ENCODE measurements at places on chromosomes 4 and X.

DNA sequence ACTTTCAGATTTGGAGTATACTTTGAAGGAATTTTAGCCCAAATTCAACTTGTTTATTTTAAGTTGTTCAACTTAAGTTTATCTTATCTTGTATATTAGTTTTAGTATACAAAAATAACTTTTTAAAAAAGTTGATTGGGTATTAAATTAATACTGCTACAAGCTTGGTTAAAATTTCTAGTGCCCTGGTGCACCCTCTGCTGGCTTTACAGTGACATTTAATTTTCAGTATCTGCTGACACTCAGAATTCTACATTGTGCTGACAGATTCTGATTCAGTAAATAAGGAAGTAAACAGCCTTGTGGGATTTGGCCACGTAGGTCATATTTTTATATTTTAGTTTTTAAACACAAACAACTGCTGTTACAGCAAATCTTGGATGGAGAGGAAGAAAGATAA is 2.9 kb downstream of the EDA start:
- DNase-seq: no peak

DNA sequence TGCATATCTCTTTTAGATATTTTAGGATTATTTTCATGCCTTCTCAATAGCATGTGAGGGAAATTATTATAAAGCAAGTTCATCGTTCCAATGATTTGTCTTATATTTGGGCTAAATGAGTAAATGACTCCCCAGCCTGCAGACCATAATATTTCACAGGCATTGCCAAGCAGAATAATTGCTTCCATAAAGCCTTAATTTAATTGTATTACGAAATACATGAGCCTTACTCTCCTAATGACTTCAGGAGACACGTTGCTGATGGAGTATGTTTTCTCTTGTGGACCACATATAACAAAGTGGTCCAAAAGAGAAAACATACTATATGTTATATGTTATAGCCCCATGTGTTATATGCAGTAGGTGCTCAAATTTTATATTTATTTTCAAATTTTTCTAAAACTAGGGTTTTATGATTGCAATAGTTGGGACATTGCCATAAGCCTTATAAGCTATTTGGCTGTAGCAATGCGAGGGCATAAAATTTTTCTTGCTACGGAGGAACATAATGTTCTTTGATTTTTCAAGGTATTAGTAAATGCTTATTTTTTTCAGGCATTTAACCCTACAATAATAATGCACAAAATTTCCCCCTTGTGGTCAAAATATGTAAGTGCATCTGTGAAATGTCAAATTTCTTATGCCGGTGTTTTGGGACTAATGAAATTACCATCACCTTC is 26.2 kb upstream of the TMPRSS11D start:
- DNase-seq: no peak

DNA sequence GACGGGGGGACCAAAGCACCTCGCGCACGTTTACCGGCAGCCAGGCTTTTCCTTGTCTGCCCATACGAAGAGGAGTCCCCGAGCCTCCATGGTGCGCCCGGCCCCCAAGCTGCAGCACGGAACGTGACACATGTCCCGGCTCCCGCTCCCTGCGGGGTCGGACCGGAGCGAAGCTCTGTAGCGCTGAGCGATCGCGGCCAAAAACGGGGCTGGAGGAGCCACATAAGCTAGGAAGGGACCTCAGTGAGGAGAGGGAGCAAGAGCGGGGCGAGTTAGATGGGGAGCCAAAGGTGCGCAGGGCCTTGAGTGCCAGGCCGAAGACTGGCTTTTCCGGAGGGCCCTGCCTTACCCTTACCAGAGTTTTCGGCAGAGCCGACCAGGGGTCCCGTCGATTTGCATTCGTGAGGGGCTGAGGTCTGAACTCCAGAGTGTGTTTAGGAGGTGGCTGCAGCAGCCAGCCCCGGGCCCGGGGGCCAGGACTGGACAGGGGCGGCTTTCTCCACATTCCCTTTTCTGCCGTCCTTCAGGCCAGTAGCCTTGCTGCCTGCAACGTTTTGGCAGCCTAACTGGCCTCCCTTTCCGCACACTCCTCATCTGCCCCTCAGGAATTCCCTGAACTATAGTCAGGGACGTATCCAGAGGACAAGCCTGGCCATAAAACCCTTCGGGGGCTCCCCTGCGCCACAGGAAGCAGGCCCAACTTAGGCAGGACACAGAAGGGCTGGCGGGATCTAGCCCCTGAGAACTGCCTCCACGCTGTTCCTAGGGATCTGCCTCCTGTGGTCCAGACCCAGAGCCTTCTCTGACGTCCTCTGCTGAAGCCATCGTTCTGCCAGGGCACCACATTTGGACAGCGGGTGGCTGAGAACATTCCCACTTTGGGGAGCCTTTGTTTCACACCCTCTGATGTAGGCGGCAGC is 689 bp downstream of the SSR4 start:
- no peak for DNase-seq

DNA sequence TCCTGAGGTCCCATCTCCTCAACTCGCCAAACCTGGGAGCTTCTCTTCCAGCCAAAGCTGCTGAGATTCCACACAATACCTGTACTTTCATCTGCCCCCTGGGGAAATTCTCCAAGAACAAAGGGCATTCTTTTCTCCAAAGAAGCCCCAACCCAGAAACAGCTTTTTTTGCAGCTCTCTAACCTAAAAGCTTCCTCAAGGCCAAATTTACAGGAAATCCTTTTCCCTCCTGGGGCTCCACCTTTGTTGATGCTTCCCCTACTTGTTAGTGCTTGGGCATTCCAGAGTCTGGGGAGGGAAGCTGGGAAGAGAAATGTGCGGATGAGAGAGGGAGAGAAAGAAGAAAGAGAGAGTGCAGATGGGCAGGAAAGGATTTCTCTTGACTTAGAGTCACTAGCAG is 24.3 kb downstream of the ZBTB33 start:
- DNase-seq: no peak

GRCh38 chrX:44621078-44621477 is 78.4 kb upstream of the FUNDC1 start:
- DNase-seq: no peak

- DNase-seq: no peak
These were observed 6.4 kb downstream of the FOXP3 start for GRCh38 chrX:49257846-49258748.

DNA sequence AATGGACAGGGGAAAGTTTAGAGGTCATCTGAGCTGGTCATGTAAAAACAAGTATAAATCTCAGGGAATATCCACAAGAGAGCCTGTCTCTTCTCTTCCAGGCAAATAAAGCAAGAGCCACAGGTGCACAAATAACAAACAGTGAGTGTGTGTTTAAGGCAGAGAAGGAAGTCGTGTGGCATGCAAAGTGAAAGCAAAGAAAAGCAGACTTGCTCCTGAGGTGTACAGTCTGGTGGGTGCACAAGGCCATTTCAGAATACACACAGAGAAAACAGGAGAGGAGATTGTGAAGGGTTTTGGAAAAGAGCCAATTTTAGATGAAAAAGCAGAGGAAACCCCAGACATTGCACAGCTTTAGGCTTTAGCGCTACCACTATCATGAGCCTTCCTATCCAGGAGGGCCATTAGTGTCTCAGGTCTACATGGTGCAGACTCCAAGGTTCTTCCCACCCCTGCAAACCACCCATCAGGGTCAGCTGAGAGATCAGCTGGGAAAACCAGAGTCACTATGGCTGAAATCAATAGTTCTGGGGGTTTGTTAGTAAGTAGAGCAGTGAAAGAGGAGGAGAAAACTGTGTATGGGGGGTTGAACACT is 355.8 kb downstream of the KLHL4 start:
- no peak for DNase-seq

GRCh38 chrX:153476666-153477363 is 6.4 kb upstream of the HAUS7 start:
- DNase-seq: no peak

DNA sequence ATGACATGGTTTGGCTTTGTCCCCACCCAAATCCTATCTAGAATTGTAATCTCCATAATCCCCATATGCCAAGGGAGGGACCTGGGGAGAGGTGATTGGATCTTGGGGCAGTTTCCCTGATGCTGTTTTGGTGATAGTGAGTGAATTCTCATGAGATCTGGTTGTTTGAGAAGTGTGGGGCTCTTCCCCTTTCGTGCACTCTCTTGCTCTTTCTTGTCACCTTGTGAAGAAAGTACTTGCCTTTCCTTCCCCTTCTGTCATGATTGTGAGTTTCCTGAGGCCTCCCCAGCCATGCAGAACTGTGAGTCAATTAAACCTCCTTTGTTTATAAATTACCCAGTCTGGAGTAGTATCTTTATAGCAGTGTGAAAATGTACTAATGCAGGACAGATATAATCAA is 36.4 kb upstream of the FREM3 start:
- no peak for DNase-seq

- no peak for DNase-seq
These were observed 11.9 kb downstream of the AR start for GRCh38 chrX:67555578-67556203.

DNA sequence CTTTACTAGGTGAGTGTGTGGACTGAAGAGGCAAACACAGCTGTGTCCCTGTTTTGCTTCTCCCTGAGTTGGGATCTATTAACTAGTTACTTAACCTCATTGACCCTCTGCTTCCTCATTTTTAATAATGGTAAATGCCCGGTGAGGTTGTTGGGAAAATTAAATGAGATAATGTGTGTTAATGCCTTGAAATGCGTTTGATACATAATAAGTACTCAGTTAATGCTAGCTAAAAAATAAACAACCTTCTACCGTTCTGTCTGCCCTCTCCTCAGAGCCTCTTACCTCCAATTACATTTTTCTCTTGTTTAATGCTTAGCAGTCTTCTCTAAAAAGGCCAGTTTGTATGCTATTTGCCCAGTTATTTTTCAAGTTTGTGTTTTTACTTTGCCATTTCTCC is 70.3 kb downstream of the POLA1 start:
- no peak for DNase-seq

- DNase-seq: no peak
These were observed 76.9 kb downstream of the CAMK2D start for GRCh38 chr4:113684534-113685091.

- DNase-seq: no peak
These were observed 853.5 kb downstream of the TRIML1 start for GRCh38 chr4:188992706-188993105.

GRCh38 chr4:66704243-66704642 is 841.1 kb downstream of the CENPC start:
- DNase-seq: no peak

DNA sequence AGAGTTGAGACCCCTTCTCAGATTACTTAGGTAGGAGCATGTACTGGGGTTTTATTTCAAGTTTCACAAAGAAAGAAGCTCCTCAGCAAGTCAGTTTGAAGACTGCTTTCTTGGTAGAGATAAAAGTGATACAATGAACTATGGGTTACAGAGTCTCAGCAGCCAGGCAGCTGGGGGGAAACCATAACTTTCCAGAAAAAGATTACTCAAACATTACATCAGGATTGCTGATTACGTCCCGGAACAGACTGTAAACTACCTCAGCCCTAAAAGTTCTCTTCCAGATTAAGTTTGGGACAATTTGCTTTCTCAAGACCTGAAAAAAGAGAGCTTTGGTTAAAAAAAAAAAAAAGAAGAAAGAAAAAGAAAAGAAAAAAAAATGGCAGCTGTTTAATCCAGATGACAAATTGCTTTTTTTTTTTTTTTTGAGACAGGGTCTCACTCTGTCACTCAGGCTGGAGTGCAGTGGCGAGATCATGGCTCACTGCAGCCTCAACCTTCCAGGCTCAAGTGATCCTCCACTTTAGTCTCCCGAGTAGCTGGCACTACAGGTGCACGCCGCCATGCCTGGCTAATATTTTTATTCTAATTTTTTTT is 16.6 kb downstream of the SAT1 start:
- DNase-seq: no peak

GRCh38 chr4:55439023-55439422 is 43.3 kb downstream of the TMEM165 start:
- DNase-seq: no peak

DNA sequence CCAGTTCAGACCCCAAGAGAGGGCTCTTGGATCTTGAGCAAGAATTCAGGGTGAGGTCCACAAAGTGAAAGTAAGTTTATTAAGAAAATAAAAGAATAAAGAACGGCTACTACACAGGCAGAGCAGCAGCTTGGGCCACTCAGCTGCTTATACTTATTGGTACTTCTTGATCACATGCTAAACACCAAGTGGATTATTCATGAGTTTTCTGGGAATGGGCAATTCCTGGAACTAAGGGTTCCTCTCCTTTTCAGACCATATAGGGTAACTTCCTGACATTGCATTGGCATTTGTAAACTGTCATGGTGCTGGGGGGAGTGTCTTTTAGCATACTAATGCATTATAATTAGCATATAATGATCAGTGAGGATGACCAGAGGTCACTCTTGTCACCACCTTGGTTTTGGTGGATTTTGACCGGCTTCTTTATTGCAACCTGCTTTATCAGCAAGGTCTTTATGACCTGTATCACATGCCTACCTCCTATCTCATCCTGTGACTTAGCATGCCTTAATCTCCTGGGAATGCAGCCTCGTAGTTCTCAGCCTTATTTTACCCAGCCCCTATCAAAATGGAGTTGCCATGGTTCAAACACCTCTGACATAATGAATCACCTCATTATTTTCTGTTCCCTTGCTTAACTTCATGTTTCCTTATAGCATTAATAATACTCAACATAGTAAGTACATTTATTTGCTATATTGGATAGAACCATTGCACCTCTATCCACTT is 476.3 kb downstream of the DTHD1 start:
- no peak for DNase-seq

- DNase-seq: no peak
These were observed 131.3 kb downstream of the ARHGAP10 start for GRCh38 chr4:147863111-147863747.

DNA sequence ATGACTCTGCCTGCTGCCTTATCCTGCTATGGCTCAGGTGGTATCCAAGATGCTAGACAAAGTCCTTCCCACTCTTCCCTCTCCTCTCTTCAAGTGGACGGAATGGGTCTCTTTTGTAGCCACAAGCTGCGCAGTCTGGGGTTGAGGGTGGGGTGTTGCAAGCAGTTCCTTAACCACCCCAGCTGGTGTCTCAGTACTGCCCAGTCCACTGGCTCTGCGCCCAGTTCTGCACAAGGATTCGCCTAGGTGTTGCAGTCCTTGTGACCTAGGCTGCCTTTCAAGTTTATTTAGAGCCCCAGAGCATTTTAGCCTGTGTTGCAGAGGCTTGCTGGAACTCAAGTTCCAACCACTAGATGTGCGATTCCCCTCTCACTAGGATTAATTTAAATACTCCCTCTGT is 120.7 kb downstream of the NEXMIF start:
- no peak for DNase-seq

GRCh38 chr4:8897251-8898167 is 25.9 kb upstream of the HMX1 start:
- no peak for DNase-seq

DNA sequence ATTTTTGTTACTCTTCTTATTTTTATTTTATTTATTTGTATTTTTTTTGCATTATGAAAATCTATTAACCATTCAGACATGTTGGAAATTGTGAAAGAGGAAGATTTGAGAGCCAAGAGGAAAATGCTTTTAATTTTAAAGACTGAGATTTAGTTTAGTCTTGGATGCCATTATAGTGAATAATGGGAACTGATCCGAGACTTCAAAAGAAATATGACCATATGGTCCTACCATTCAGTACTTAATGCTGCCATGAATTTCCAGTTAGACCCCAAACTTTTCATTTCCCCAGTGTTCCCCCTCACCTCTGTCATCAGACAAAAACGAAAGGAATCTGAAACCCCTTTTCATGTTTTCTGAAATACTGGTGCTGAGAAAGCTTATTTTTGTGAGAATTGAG is 95.5 kb downstream of the TENM3 start:
- no peak for DNase-seq
